IPS DF 6.9 (cell line): ENCODE measurements at places on chromosomes 7 and 10.

- no peak for DNase-seq
These were observed 102.3 kb upstream of the STK17A start for GRCh38 chr7:43480581-43480980.

- no peak for DNase-seq
These were observed 41.4 kb downstream of the ZMYND11 start for GRCh38 chr10:176677-177076.

DNA sequence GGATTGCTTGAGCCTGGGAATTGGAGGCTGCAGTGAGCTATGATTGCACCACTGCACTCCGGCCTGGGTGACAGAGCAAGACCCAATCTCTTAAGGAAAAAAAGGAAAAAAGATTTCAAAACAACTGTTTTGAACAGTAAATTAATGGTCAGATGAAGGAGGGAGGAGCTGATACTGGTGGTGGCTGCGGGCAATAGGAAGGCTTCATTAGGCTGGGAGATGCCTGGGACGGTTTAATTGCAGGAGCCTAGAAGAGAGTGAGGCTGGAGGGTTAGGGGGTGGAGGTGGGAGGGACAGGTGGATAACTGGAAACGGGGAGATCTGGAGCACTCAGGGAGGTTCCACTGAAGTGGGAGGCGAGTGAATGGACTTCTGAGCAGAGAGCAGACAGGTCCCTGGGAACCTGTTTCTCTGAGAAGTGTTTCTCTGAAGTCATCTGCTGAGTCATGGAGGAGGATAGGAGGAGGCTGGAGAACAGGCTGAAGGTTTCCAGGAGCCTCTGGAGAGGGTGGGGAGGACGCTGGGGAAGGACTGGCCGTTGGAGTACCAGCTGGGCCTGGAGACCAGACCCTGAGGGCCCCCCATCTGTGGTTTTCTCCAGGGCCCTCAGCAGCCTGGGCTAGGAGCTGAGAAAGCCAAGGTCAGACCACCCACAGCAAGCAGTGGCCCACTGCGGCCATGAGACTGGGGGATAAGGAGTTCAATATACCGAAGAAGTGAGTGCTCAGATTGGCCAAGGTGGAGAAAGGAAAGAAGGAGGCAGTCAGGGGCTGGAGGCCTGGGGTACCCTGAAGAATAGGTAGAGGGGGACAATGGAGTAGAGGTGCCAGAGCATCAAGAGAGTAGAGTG, 14.4 kb upstream of the YWHAG start:
- DNase-seq, result no peak

DNA sequence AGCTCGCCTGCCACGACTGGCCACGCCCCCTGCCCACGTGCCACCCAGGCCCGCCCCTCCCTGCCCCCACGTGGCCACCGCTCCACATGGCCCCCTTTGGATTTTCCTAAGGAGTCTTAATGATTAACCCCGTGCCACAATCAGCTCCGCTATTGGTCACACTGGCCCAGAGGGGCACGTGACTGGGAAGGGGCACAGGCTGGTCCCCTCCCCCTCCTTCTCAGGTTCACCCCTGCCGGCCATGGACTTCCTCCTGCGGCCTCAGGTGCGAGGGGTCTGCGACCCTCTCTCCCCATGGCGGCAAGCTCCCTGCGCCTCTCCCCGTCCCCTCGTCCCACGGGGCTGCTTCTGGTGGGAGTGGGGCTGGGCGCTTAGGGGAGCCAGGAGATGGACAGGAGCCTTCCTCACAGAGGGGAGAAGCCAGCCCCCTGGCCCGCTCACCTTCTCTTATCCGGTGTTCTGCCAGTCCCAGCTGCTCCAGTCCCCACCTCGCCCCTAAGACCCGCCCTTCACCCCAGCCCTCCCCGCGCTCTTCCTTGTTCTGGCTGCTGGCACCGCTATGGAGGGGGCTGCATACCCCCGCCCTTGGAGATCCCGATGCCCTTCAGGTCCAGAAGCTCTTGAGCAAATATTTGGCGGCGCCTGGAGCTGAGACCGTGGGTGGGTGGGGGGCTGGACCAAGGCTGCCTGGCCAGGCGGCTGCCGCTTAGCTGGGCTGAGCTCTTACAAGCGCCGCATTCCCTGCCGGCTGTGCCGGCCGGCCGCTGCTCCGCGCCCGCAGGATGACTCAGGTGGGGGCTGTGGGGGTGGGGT, 3.2 kb downstream of the SLC4A2 start:
- no peak for DNase-seq

DNA sequence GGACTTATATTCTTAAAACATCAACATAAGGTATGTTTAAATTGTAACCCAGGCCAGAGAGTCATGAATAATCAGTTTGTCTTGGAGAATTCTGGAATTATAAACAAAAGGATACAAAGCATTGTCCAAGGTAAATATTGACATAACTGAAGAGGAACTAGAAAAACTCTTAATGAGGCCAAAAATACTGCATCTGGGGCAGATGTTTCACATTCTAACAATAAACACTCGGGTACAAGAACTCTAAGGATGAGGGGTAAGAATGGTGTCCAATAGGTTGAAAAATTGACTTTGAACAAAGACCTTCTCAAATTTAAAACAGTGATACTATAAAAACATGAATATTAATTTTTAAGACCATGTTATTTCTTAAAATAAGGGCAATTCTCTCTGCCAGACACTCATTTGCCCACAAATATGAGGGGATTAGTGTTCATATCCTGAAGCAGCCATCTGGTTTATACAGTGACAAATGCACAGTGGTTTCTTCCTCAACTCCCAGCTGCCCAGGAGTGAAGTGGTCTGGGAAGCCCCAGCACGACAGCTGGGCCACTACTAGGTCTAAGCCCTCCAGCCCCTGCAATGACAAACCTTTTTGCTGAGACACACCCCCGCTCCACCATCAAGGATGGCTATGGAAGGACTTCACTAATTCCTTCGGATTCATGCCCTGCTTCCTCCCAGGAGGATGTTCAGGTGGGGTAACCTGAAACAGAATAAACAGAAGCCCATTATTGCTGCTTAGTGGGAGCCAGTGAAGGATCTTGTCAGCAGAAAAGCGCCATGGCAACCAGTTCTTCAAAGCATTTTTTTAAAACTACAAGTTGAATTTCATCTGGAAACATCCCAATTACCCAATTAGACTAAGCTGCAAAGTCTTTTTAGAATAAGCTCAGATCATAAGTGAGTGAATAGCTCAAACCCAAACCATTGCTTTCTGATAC, 107.5 kb upstream of the ARID5B start:
- DNase-seq, result no peak

- DNase-seq, result no peak
These were observed 52.8 kb downstream of the PWWP2B start for GRCh38 chr10:132449811-132450181.

DNA sequence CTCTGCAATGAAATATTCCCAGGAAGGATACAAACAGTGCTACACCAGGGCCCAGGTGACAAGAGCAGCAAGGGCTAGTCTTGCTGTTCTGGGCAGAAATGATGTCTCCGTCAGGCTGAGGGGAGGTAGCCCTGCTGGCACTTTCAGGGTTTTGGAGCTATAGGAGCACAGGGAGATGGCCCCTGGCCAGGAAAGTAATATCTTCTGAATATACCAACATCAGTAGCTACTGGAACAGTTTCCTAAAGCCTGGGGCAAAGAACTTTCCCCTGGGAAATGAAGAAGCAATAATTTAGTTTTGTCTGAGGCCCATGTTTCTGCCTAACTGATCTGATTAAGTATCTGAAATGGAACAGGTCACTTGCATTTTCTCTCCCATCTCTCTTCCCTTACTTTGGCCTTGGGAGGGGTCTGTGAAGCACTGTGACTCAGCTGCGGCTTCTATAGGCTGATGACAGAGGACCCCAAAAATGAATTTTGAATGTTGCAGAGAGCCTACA, 489.1 kb upstream of the PODXL start:
- no peak for DNase-seq

GRCh38 chr7:21281193-21281592, 146.7 kb upstream of the SP4 start:
- DNase-seq, result no peak

- peak; percentile 58 for DNase-seq
These were observed 17.9 kb upstream of the TMEM225B start for GRCh38 chr7:99579956-99580777.

DNA sequence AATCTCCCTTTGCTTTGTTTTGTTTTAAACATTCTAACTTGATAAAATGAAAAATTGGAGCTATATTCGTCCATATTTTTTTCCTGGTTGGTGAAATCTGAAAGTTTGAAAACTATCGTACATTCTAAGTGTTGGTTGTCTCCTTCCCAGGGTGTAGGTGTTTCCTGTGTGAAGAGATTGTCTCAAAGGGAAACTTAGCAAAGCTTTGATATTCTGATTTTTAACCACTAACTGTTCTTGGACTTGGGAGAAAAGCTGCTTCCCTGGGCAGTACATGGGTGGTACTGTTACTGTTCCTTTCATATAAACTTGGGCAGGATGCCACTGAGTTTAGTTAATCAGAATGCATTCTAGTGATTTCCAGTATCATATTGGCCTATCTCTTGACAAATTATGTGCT, 253.5 kb upstream of the LRGUK start:
- no peak for DNase-seq

GRCh38 chr10:132916421-132916841, 25.9 kb downstream of the CFAP46 start:
- DNase-seq, result no peak

GRCh38 chr7:91630581-91631380, 249.7 kb downstream of the MTERF1 start:
- DNase-seq, result no peak

DNA sequence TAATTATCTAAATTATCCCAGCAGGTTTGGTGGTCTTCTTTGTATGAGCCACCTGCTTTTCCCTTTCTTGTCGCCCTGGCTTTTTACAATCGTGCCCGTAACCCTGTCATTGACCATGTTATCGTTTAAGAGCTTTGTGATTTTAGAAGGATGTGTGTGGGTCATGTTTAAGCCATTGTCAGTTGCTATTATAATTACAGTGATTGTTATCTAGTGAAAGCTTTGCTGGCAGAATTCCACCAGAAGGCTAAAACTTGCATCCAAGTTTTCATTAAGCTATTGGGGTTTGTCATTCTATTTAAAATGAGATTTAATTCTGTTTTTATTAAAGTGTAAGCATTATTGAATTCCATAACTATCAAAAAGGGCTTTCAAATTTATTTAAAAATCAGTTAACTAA, 354.2 kb upstream of the TMEM229A start:
- no peak for DNase-seq
